ENCODE measurements at places on chromosomes 2 and 18.

DNA sequence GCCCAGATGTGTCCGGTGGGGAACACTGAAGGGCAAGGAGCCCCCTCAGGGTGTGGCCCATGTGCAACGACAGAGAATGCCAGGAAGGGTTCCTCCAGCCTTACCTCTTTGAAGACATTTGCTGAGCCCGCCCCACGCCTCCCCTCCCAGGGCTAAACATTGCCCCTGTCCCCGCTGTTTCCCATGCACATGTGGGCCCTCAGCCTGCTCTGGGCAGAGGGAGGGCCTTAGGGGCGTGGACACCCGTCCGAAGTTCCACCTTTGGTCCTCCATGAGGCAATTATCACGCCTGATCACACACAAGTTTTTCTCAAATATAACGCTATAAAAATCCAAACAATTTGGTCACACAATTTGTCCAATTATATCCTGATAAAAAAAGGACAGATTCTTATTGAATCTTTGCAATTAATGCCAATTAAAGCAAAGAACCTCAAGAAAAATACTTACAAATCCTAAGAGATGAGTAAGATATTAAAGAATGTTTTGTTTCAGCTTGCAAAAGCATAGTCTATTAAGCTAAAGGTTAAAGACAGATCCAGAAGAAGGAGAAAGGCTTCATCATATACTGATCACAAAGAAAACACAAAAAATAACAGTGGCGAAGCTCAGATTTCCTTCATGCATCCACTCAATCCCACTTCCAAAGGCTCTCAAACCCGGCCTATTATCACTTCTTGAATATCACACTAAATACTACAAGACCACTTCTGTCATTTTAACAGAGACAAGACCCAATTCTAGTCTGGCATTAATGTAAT is 55.2 kb upstream of the LDLRAD4 start:
- no peak for DNase-seq

DNA sequence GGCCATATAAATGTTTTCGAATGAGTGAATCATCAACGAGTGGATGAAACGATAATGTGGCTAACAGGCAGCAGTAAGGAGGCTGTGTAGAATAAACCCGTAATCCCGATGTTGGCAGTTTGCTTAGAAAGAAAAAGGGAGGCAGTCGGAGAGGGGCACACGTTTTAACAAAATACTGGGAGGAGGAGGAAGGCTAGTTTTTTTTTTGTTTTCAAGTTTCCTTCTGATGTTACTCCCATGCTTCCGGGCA is 476 bp upstream of the MSH2 start:
- no peak for DNase-seq

GRCh38 chr18:46372670-46373069 is 268.5 kb downstream of the HAUS1 start:
- no peak for DNase-seq

GRCh38 chr2:2057125-2057721 is 273.9 kb downstream of the MYT1L start:
- DNase-seq: peak; percentile 18

Data from stimulated activated CD8-positive, alpha-beta memory T cell treated with anti-CD3 and anti-CD28 coated beads, Interleukin-2, amount 100 ng/mL, for 1 hour (primary cell).